Head of caudate nucleus (tissue), 42 donors: ENCODE measurements at places on chromosomes 12 and 14.

GRCh38 chr12:56596815-56597214 lies 33.3 kb downstream of the BAZ2A start:
- no peak for DNase-seq

DNA sequence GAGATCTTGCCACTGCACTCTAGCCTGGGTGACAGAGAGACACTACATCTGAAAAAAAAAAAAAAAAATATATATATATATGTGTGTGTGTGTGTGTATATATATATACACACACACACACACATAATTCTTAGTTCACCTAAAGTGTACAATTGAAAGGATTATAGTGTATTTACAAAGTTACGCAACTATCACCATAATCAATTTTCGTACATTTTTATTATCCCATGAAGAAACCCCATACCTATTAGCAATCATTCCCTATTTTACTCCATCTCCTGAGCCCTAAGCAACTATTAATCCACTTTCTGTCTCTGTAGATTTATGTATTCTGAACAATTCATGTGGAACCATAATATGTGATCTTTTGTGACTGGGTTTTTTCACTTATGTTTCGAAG lies 4.4 kb downstream of the SRP54 start:
- no peak for DNase-seq

DNA sequence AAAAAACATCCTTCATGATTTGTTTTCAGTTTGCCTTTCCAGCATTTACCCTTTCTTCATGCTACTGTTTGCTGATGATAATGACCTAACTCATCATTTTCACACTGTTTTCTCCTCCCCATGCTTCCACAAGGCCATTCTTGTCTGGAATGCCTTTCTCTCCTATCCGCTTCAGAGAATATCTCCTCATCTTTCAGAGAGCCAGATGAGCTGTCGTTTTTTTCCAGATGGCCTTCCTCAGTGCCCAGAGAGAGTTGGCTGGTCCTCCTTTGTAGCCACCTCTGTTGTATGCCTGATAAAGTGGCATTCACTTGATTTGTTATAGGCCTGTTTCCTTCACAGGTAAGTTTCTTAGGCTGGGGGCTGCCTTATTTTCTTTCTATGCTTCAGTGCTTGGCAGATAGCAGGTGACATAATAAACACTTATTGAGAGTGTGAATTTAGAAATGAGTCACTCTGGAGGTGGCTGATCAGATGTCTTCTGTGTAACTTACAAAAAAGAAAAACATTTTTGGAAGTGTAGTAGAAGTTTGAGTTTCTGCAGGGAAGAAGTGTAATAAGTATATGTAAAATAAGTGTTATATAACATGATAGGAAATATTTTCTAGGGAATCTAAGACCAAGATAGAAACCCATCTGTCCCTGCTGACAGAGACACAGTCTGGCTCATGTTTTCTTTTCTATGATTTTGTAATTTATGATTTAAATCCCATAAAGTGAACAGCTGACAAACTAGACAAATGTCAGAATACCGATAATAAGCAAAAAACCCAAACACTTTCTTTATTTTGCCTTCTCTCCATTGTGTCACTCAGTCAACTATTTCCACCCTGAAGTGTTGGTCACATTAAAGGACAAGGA lies 174.5 kb downstream of the DACT1 start:
- no peak for DNase-seq

DNA sequence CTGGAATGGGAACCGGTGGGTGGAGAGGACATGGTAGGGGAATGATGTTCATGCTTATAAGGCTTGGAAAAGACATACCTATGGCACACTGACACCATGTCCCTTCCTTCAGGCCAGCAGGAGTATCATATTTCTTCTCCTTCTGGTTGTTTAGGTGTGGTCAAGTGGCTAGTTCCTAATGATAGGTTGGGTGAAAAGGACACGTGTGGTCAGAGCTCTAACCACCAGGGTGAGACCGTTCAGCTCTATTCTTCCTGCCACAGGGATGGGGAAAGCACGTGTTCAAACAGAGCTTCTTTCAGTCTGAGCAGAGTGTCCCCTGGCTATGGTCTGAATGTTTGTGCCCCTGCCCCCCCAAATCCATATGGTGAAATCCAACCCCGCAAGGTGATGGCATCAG lies 209.1 kb downstream of the PAX9 start:
- DNase-seq: no peak

GRCh38 chr14:94964931-94965330 lies 192.4 kb downstream of the DICER1 start:
- DNase-seq: no peak

DNA sequence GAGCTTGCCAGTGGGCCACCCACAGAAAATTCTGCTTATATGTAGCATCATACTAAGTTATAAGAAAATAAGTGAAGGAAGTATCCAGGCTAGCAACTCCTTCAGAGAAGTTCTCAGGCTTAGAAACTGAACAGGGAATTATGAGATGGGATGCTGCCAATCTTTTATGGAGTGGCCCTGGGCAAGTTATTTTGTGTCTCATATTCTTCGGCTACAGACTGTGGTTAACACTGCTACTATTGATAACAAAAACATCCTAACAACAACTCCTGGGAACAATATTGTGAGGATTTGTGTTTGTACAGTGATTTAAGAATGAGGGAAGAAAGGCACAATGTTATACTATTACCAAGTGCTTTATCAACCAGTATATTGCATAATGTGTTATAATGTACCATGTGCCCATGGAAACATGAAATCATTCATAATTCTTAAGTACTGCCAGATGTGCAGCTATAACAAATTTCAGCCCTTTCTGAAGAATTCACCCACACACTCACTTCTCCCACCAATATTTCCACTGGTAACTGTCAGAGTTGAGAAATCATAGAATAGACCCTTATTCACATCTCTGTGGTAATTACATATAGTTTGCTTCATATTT lies 113.3 kb upstream of the SOX5 start:
- no peak for DNase-seq

DNA sequence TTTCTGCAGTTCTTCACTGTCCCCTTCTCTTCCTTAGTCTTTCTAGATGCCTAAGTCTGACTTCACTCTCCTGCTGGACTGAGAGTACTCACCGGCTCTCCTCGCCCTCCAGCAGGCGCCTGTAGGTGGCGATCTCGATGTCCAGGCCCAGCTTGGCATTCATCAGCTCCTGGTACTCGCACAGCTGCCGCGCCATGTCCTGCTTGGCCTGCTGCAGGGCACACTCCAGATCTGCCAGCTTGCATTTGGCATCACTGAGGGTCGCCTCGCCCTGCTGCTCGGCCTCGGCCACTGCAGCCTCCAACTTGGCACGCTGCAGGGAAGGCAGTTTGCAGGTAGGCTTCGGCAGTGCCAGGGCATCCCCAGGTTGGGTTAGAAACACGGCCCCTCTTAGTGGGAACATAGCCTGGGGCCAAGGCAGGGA lies 5.2 kb downstream of the KRT84 start:
- peak; percentile 70 for DNase-seq

GRCh38 chr14:91204657-91205056 lies 39.8 kb downstream of the GPR68 start:
- no peak for DNase-seq

- DNase-seq: no peak
Observed at GRCh38 chr14:24084440-24084839, 9.7 kb upstream of the PCK2 start.

GRCh38 chr12:70660620-70661219 lies 23.5 kb upstream of the PTPRB start:
- no peak for DNase-seq

GRCh38 chr14:57863471-57863870 lies 2.4 kb downstream of the SLC35F4 start:
- DNase-seq: no peak

DNA sequence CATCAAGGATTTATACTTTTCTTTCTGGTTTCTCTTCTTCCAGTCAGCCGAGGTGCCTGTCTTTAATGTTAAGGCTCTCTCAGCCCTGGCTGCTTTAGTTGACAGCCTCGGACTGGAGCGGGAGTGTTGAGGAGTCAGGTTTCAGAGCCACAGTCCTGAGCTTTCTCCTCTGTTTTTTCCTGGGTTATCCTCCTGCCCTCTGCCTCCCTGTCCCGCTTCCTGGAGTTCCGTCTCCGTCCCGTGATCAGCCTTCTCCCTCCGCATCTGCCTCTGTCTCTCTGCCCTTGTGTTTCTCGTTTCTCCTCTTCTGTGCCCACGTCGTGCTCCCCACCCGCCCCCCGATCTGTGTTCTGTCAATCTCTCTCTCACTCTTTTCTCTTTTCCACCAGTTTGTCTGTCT lies 33.0 kb downstream of the IQSEC3 start:
- no peak for DNase-seq
